Activated CD8-positive, alpha-beta memory T cell treated with anti-CD3 and anti-CD28 coated beads, Interleukin-2, amount 50 U/mL, for 4 hours (primary cell): ENCODE measurements at places on chromosomes 11 and 22.

GRCh38 chr22:30884211-30885000 lies 84.2 kb downstream of the MORC2 start:
- no peak for DNase-seq

DNA sequence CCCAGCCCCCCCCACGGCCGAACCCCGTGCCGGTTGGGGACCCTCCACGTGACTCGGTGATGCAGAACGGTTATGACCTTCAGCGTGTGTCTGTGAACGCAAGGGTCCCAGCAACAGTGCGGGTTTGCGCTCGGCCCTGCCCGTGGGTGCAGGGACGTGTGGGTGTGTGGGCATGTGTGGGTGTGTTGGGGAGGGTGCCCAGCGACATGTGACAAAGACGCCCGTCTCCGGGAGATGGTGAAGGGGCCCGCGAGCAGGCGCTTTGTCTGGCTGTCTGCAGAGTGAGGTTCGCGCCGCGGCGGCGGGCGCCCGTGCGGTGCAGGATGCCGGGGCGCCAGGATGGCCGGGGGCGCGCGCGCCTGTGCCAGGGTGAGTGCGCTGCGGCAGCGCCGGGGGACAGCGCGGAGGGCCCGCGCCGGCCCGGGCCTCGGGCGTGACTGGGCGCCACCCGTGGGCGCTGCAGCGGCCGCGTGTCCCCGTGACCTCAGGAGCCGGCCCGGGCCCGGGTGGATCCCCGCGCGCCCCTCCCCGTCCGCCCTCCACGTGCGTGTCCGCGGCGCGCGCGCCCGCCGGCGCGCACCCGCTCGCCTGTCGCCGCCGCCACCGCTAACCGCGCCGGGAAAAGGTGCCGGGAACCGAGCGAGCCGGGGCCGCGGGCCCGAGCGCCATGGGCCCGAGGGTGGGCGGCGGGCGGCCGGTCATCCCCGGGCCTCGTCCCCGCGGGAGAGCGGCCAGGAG lies at the start of gene LRFN4:
Gene LRFN4, plus strand, starts transcription at position 569 of the 738 bp plus-strand sequence. CDS start 681 bp downstream, outside the sequence.
- peak; percentile 69 for DNase-seq

GRCh38 chr22:25876871-25877270 lies 134.9 kb downstream of the MYO18B start:
- no peak for DNase-seq

- DNase-seq, result no peak
Observed at GRCh38 chr11:37411289-37411688, 813.3 kb upstream of the RAG2 start.

DNA sequence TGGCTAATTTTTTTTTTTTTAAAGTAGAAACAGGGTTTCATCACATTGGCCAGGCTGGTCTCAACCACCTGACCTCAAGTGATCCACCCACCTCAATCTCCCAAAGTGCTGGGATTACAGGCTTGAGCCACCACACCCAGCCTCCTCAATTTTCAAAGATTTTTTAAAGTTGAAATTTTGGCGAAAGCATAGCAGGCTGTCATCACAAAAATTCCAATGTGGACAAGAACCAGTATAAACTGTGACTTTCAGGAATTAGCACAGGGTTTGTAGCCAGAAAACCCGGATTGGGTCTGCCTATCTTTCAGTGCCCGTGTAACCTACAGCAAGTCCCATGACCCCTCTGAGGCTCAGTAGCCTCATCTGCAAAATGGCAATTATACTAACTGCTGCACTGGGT lies 80.2 kb downstream of the SGSM3 start:
- no peak for DNase-seq
